CD8-positive, alpha-beta memory T cell (primary cell): ENCODE measurements at places on chromosomes 2 and 18. TPM values are rescaled to one million over a fixed set of nuclear protein-coding genes. Genes with fewer than 3 reads are reported as not detected.

- DNase-seq: no peak
Observed at GRCh38 chr2:56021579-56021978, 98.0 kb upstream of the EFEMP1 start.

- DNase-seq: no peak
Observed at GRCh38 chr2:22086726-22087125, 963.0 kb downstream of the TDRD15 start.

DNA sequence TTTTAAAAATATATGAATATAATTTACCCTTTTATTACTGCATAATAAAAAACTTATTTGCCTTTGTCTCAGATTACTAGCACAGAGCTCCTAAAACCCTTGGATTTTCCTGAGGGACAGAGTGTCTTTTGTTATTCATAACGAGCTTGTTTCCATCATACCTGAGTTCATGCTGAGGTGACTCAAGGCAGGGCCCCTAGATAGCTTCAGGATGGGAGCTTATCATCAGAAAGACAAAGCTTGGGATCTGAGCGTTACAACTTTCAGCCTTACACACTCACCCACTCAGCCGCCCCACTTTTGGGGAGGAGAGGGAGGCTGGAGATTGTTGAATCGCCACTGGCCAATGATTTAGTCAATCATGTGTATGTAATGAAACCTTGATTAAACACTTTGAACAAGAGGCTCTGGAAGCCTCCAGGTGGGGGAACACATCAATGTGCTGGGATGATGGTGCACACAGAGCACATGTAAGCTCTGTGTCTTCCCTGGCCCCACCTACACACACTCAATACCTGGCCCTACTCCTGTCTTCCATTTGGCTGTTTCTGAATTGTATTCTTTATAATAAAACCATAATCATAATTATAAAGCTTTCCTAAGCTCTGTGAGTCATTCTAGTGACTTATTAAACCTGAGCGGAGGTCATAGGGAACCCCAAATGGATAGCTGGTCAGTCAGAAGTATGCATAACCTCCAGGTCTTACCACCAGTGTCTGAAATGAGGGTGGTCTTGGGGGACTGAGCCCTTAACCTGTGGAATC lies 28.5 kb upstream of the DNAH7 start:
- DNase-seq: no peak

DNA sequence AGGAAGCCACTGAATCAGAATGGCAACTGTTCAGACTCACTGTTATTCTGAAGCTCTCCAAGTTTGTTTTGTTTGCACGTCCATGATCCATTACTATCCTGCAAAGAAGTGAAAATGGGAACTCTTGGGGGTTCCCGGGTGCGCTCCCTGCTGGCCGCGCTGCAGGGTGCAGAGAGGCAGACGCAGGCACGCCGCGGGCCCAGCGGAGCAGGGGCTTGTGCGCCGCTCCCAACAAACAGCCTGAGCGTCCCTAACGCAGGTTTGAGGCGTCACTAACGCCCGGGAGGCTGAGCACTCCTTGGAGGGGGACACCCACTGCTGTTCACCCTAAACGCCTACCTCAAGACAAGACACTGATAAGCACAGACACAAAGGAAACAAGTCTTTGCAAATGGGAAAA lies 14.3 kb upstream of the PIEZO2 start:
- no peak for DNase-seq

GRCh38 chr2:21083482-21083881 lies 39.6 kb upstream of the APOB start:
- no peak for DNase-seq

- no peak for DNase-seq
Observed at GRCh38 chr2:98039085-98039756, 43.5 kb upstream of the TMEM131 start.

GRCh38 chr2:84038866-84039265 lies 420.2 kb downstream of the SUCLG1 start:
- DNase-seq: no peak

DNA sequence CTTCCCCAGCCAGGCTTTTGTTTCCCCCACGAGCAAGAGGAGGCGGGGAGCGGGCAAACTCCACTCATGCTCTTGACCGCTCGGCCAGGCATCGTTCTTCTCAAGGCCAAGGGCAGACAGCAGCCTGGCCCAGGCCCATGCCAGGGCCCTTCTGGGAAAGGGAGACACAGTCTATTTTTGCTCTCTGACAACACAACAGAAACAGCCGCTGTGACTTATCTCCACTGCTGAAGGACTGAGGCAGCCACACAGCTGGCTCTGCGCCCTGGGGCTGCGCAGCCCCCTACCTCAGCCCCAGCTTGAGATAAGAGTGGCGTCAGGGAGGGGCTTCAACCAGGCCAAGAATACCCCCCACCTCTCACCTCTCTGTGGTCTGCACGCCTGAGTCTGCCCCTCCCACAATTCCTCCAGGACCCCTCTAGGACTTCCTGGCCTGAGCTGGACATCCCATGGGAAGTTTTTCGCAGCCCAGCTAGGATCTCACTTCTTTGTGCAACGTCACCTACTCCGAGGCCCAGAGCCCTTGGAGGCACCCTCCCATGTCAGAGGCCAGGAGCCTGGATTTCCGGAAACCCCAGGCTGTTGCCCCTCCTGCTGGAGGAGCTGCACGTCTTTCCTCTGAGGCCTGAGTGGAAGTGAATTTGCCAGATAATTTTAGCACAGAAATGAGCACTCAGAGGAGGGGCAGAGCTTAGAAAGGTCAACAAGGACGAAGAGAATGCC lies 118.9 kb upstream of the OTOS start:
- DNase-seq: no peak

GRCh38 chr2:140589273-140589672 lies 1541.5 kb downstream of the LRP1B start:
- DNase-seq: no peak

DNA sequence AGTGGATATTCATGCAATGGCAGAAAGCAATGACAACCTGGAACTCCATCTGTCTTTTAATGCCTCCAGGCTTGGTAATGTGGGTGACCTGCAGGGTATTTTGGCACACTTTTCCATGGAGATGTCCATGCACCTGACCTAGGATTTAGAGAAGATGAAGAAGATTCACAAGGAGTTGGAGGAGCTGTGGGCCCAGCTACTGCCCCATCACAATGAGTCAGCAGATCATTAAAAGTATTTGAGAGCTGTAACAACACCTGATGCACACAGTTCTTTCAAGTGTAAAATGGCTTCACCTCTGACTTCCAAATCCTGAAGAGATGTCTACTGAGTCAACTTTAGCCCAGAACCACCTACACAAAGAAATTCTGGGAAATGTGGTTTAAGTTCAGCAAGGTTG lies 22.1 kb upstream of the OSR1 start:
- DNase-seq: no peak

DNA sequence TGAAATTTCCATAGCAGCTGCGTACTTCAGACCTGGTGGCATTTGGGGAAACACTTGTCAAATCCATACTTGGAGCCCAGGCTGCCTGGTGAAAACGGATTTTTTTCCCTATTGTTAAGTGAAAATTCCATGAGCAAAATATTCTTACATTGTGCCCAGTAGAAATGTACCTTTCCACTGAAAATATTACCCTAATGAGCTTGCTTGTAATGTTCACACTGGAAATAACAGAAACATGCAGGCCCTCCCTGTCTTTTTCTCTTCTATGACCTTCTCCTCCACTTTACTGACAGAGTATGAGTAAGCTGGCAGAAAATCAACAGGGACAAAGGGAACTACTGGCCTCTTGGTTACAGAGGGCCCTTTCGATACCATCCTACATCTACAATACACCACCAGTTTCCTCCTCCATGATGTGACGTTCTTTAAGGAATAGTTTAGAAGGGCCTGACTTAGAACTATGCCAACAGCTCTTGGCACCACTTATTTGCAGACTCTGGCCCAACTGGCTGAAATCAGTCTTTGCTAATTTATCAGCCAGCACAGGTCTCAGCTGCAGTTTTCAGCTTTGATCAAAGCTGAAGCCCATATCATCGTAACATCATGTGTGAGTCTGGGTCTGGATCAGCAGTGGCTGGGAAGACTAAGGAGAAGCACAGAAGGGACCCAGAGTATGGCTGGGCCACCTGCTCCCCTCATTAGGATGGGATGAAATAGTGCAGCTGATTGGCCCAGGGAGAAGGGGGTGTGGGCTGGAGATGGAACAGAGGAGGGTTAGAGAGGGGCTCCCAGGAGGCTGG lies 272.2 kb upstream of the ID2 start:
- no peak for DNase-seq

CTAGE1 gene
- not detected for total RNA-seq

CCDC85A gene
- not detected for total RNA-seq

TBC1D8 gene
- total RNA-seq: 0.89 TPM

CD302 gene
- total RNA-seq: 0.75 TPM
